ENCODE measurements at places on chromosomes 3 and 15.

- no peak for DNase-seq
Measured at GRCh38 chr3:108202080-108202479, 20.1 kb downstream of the IFT57 start.

DNA sequence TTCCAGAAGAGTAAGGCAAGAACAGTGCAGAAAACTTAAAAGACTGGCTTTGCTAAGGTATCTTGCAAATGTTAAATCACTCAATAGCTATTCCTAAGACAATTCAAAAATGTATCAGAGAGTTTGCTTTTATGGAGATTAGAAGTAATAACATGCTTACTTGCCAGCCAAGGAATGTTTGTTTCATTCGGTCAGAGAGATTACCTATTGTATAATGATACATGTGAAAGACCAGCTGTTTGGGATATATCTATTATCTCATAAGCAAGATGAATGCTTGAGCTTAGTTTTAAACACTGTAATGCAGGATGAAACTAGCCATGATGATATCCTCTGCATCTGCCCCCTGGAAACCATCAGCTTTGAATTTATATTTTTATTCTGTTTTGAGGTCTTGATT, 70.7 kb downstream of the MAP2K5 start:
- DNase-seq, result no peak

- no peak for DNase-seq
Measured at GRCh38 chr3:140219923-140220452, 285.0 kb downstream of the CLSTN2 start.

GRCh38 chr3:49787182-49787464, 781 bp upstream of the IP6K1 start:
- no peak for DNase-seq

DNA sequence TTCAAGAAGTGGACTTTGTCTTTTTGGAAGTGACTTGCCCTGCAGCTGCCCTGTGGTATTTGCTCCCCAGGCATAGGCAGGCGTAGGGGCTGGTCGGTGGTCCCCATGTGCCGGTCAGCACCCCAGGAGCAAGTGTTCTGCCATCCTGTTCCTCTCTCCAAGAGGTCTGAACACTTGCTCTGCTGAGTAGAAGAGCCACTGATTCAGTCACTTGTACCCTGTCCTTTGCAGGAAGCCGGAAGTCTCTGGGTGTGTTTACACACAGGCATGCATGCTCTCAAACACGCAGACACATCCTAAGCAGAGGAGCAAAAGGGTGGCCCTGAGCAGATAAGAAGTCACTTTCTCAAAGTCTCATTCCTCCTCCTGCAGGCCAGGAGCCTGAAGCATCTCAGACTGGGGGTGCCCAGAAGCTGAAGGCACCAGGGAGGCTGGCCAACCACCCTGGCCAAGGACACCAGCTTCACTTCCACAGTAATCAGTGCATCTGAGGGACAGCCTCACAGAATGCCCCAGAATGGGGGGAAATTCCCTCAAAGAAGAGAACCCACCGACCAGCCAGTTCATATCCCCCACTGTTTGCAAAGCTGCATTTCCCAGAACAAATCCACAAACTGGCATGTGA, 88.7 kb upstream of the POMGNT2 start:
- peak; percentile 57 for DNase-seq

GRCh38 chr3:192804502-192804901, 77.2 kb upstream of the FGF12 start:
- no peak for DNase-seq

- no peak for DNase-seq
Measured at GRCh38 chr15:61118885-61119284, 110.2 kb downstream of the RORA start.

- DNase-seq, result no peak
Measured at GRCh38 chr3:129623447-129624118, 17.1 kb upstream of the PLXND1 start.

DNA sequence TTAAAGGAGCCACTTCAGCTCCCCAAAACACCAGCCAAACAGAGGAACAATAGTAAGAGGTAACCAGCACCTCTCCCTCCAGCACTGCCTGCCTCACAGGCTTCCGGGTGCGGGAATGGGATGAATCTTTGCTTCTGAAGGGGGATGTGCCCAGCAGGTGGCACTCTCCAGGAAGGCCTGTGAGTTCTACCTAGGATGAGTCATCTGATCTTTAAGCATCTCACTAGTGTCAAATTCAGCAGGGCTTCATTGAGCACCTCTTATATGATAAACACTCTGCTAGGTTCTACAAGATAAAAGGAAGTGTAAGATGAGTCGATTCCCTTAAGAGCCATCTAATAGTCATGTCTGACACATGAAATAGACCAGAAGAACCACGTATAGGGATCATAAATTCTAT, 237.4 kb upstream of the UMPS start:
- no peak for DNase-seq

- no peak for DNase-seq
Measured at GRCh38 chr15:38782156-38782555, 217.5 kb upstream of the RASGRP1 start.

- no peak for DNase-seq
Measured at GRCh38 chr3:58441514-58442450, 8.2 kb upstream of the PDHB start.

- DNase-seq, result no peak
Measured at GRCh38 chr3:127072971-127073783, 90.3 kb downstream of the PLXNA1 start.

DNA sequence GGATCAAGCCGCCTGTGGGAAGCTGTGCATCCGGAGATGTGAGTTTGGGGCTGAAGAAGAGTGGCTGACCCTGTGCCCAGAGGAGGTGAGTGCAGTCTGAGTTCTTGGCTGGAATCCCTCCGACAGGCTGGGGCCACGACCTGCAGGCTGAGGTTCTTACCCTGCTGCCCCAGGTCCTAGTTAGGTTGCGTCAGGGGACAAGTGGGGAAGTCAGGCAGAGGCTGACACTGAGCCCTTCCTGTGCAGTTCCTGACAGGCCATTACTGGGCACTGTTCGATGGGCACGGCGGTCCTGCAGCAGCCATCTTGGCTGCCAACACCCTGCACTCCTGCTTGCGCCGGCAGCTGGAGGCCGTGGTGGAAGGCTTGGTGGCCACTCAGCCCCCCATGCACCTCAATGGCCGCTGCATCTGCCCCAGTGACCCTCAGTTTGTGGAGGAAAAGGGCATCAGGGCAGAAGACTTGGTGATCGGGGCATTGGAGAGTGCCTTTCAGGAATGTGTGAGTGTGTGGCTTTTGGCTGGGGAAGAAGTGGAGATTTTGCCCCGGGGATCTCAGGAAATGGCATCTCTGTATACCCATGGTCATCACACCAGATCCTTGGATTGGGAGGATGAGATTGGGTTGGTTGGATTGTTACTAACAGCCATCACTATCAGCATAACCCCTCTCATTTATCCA, 1.3 kb downstream of the PPM1M start:
- DNase-seq, result no peak

Measured in CD4-positive, alpha-beta T cell treated with Interleukin-15 for 4 hours (primary cell).